ENCODE measurements at places on chromosomes 5 and 9. TPM values are rescaled to one million over a fixed set of nuclear protein-coding genes. Genes with fewer than 3 reads are reported as not detected.

Gene IL5
- total RNA-seq: not detected

Gene CCDC192
- total RNA-seq: not detected

Gene TXNDC8
- not detected for total RNA-seq

Gene RASEF
- total RNA-seq: 5.6 TPM

Gene C1QTNF3
- 0.33 TPM for total RNA-seq

Gene BAAT
- 0.57 TPM for total RNA-seq

Gene C9orf50
- not detected for total RNA-seq

Gene KLF4
- 20.0 TPM for total RNA-seq

Gene HTR1A
- not detected for total RNA-seq

Gene ARL14EPL
- not detected for total RNA-seq

Gene PAPPA
- 46.1 TPM for total RNA-seq

Gene FOXD1
- 25.4 TPM for total RNA-seq

Gene TRPM3
- not detected for total RNA-seq

Gene FLT4
- total RNA-seq: 2.0 TPM

Gene SH3GL2
- not detected for total RNA-seq

Gene TRIO
- 99.3 TPM for total RNA-seq

Gene C5orf52
- not detected for total RNA-seq

Gene POU5F2
- not detected for total RNA-seq

Gene RNF183
- not detected for total RNA-seq

Gene ANKDD1B
- 0.14 TPM for total RNA-seq

Gene TTC1
- 64.9 TPM for total RNA-seq

Gene GNA14
- total RNA-seq: 0.14 TPM

Gene PDE6A
- total RNA-seq: 0.25 TPM

Gene CDK9
- 43.2 TPM for total RNA-seq

Gene PKD2L2
- total RNA-seq: not detected

Gene CYLC2
- total RNA-seq: not detected

Gene JAKMIP2
- total RNA-seq: not detected

Gene CD74
- total RNA-seq: not detected

Gene IL4
- total RNA-seq: not detected

Gene LEAP2
- 1.0 TPM for total RNA-seq

Gene C9orf153
- total RNA-seq: 0.14 TPM

Gene IFNK
- total RNA-seq: not detected

All from A549 treated with ZK216348 at 1 μM for 4 hours (cell line).